H1 (cell line): ENCODE measurements at places on chromosomes 1 and 21. TPM values are rescaled to one million over a fixed set of nuclear protein-coding genes. Genes with fewer than 3 reads are reported as not detected.

- no peak for DNase-seq
- no peaks in the 10 kb centered on the region for H3K4me1 ChIP-seq
- H3K4me3 ChIP-seq = no peak overlapping the region
- no peaks in the 10 kb centered on the region for H3K36me3 ChIP-seq
These were observed 79.1 kb downstream of the CACNA1E start for GRCh38 chr1:181562395-181562794.

The GBP1 gene
- not detected in 2 replicates for total RNA-seq

The KCNA2 gene
- 0.75 and 0.78 TPM in 2 replicates for total RNA-seq

DNA sequence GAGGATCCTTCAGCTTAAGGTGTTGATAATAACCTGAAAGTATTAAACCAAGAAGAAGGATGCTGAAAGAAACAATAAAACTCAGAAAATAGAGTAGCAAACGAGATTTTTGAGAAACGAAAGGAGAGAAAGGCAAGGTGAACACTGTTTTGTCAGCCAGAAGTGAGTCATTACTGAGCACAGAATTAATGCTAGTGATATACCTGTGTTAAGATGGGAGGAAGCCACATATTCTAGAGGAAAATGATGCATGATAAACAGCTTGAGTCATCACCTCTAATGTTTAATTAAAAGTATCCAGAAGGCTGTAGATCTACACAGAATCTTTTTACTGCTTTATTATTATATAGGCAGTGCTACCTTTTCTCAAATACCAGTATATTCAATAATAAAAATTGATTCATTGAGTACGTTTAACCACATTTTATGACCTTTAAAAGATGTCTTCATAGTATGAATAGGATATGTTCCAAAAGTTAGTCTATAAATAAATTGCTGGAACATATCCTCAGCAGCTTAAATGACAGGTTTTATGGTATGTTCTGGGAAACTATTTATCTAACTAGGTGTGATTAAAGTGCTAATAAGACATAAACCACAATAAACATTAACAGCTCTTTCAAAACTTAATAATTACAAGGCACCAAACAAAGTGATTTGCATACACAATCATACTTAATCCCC is 10.3 kb downstream of the SH3GLB1 start:
- H3K27me3 ChIP-seq = no peaks in the 10 kb centered on the region
- no peak overlapping the region for H3K27ac ChIP-seq
- no peak for DNase-seq
- H3K36me3 ChIP-seq = peaks cover 1% of the 10 kb centered on the region; the same call in 1 of the 2 replicates
- no peaks in the 10 kb centered on the region for H3K4me1 ChIP-seq

- no peaks in the 10 kb centered on the region for H3K27me3 ChIP-seq
- no peak overlapping the region for H3K4me3 ChIP-seq
- H3K36me3 ChIP-seq = no peaks in the 10 kb centered on the region
- no peaks in the 10 kb centered on the region for H3K4me1 ChIP-seq
These were observed 70.2 kb downstream of the COP1 start for GRCh38 chr1:176136891-176137290.

DNA sequence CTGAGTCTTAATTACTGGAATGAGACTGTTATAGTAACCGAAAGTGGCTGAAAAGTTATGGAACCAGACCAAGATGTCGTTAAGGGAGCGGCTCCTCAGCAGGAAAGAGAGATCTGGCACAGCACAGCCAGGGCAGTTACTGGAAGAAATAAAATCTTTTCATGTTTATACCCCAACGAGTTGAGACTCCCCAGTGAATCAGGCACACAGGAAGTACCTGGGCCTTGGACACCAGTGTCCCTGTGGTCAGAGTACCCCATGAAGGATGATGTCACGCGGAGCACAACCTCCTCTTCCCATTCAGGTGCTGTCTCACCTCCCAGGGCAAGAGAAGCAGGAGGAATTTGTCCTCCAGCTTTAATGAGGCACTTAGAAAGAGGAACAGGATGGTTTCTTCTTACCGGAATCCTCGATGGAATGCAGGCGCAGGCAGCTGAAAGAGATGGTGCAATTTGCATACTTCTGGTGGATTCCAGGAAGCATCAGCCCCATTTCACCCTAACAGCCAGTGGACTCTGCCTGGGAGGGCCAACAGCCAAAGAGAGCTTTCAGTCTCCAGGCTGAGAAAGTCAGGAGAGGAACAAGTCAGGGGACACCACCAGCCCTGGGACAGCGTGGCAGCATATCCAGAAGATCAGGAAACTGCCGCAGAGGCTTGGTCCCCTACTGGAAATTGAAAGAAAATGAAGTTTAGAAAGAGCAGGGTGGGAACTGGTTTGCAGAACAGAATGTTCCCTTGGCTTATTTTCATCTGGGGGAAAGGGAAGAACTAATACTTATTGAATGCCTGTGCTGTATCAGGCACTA is 35.9 kb upstream of the CTTNBP2NL start:
- no peak overlapping the region for H3K4me3 ChIP-seq
- no peaks in the 10 kb centered on the region for H3K27me3 ChIP-seq
- no peak overlapping the region for H3K27ac ChIP-seq
- H3K4me1 ChIP-seq = peaks cover 6% of the 10 kb centered on the region; the same call in 1 of the 2 replicates
- no peak for DNase-seq

The TEX38 gene
- not detected in 2 replicates for total RNA-seq

DNA sequence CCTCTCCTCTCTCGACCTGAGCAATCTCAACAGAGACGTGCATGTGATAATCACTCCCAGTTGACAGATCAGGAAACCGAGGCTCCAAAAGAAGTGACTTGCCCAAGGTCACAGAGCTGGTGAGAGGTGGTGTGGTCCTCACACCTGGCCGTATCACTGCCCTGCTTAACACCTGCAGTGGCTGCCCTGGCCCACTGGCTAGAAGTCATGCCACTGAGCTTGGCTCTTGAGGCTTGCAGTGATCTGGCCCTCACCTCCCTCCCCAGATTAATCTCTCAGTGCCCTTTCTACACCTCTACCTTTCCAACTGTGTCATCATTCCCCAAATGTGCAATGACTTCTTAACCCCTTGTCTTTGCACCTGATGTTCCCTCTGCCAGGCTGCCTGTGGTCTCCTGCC is 38.8 kb downstream of the CDCP2 start:
- no peaks in the 10 kb centered on the region for H3K36me3 ChIP-seq
- DNase-seq = no peak
- no peak overlapping the region for H3K27ac ChIP-seq
- no peak overlapping the region for H3K4me3 ChIP-seq

The LCE2A gene
- not detected in 2 replicates for total RNA-seq

DNA sequence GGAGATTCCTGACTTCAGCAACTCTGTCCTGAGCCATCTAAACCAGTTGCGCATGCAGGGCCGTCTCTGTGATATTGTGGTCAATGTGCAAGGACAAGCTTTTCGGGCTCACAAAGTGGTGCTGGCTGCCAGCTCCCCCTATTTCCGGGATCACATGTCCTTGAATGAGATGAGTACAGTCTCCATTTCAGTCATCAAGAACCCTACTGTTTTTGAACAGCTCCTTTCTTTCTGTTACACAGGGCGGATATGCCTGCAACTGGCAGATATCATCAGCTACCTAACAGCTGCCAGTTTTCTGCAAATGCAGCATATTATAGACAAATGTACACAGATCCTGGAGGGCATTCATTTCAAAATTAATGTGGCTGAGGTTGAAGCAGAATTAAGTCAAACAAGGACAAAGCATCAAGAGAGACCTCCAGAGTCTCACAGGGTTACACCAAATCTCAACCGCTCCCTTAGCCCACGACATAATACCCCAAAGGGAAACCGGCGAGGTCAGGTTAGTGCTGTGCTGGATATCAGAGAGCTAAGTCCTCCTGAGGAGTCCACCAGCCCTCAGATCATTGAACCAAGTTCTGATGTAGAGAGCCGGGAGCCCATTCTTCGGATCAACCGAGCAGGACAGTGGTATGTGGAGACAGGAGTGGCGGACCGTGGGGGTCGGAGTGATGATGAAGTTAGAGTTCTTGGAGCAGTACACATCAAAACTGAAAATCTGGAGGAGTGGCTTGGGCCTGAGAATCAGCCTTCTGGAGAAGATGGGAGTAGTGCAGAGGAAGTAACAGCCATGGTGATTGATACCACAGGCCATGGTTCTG is 2.3 kb downstream of the ZBTB37 start:
- peaks cover 22% of the 10 kb centered on the region for H3K36me3 ChIP-seq
- H3K27me3 ChIP-seq = no peaks in the 10 kb centered on the region
- DNase-seq = no peak
- no peak overlapping the region for H3K27ac ChIP-seq

The ZNF683 gene
- not detected in 2 replicates for total RNA-seq

DNA sequence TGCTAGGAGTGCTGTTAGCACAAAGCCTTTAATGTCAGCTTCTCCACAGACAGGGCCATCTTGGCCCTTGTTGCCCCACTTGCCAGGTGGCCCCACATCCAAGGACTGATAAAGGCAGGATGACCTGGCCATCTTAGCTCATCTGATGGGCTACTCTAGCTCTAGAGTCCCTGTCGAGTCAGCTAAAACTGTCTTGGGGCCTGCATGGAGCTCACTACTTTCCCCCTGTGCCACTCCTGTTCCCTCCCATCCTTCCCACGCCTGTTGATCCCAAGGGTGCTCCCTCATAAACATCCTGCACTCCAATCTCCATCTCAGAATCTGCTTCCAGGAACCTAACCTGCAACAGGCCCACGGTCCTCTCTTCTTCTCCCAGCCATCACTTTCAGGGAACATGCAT is 652 bp upstream of the GPX7 start:
- H3K27me3 ChIP-seq = peaks cover 35% of the 10 kb centered on the region
- H3K27ac ChIP-seq = no peak overlapping the region

The RNF223 gene
- not detected in 2 replicates for total RNA-seq

The ELF3 gene
- 15.6 and 17.3 TPM in 2 replicates for total RNA-seq

DNA sequence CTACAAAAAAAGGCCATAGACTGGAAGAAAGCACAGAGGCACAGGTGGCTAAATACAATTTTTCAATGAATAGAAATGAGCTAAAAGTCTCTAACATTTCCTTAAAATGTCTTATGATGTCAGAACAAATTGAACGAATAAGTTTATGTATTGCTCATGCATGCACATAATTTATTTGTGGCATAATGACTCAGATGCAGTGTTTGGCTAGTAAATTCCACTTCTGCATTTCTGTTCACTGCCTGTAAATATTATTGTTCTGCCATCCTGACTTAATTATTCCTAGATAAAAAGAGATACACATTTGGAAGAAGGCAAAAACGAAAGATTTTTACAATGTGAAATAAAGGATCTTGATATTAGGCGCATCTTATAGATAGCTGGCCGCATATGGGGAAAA is 26.6 kb upstream of the EXO1 start:
- H3K36me3 ChIP-seq = no peaks in the 10 kb centered on the region
- H3K4me3 ChIP-seq = no peak overlapping the region
- DNase-seq = no peak
- H3K27me3 ChIP-seq = no peaks in the 10 kb centered on the region

GRCh38 chr21:46021978-46022544 is 40.5 kb downstream of the COL6A1 start:
- H3K27ac ChIP-seq = no peak overlapping the region
- no peak overlapping the region for H3K4me3 ChIP-seq
- no peak for DNase-seq

The KLF17 gene
- not detected in 2 replicates for total RNA-seq

DNA sequence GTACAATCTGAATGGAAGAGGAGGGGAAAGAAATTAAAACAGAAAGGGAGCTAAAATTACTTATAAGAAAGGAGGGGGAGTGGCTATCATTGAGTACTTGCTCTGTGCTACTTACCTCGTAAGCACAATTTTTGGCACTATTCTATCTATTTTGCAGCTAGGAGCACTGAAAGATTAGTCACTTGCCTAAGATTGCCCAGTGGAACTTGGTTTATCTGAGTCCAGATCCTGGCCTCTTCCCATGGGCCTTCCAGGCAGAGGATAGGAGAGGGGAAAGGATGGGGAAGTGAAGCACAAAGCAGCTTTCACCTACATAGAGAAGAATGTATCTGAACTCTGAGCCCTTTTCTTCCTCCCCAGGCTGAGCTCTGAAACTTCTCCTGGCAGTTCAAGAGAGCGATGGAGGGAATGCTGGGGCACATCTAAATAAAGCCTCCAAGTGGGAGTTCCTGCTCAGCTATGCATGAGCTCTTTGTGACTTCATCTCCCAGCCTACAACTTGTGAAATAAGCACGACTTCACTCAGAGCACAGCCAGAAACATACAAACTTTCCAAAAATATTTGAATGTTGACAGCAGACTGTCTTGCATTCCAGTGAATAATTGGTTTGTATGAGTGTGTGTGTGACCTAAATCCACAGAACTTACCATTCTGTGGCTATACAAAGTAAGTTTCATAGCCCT is 29.4 kb downstream of the HMGB4 start:
- no peak for DNase-seq
- H3K4me3 ChIP-seq = no peak overlapping the region
- H3K27me3 ChIP-seq = no peaks in the 10 kb centered on the region

DNA sequence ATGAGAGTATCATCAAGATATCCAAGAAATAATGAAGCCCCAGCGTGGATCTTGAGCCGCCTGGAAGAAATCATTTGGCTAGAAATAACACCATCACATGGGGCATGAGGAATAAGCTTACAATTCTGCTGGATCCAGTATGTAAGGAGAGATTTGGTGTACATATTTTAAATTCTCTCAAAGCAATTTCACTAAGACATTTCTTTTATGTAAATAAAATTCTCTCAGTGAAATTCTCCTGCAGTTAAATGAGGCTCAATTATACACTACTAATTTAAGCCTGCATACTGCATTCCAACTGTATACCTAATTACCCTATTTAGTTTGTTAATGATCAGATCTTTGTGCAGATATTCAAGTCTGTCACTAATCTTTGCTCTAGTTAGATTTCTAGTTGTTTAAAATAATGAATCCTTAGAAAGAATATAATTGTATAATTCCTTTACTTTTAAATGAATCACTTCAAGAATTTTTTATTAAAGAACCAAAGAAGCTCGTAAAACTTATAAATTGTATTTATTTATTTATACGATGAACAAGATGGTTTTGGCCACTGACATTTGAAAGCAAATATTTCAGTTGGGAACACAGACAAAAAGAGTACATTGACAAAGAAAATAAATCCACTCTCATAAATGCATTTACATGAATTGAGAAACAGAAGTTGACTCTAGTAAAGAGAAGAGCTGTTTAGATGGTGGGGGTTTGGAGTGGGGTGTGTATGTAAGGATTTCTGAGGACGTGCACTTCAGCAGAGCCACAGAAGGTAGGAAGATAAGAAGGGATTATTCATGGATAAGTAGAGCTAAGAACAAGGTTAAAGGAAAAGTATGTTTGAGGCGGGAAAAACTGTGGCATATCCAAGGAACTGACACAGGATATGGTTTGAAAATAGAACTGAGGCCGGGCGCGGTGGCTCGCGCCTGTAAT is 466.8 kb downstream of the DSCAM start:
- H3K36me3 ChIP-seq = no peaks in the 10 kb centered on the region
- no peak for DNase-seq
- no peak overlapping the region for H3K4me3 ChIP-seq
- H3K4me1 ChIP-seq = no peaks in the 10 kb centered on the region
- H3K27me3 ChIP-seq = no peaks in the 10 kb centered on the region

The SV2A gene
- total RNA-seq = 51.8 and 52.9 TPM in 2 replicates

The IFNAR2 gene
- 13.9 and 16.1 TPM in 2 replicates for total RNA-seq
